ENCODE measurements at places on chromosomes 6 and 20.

DNA sequence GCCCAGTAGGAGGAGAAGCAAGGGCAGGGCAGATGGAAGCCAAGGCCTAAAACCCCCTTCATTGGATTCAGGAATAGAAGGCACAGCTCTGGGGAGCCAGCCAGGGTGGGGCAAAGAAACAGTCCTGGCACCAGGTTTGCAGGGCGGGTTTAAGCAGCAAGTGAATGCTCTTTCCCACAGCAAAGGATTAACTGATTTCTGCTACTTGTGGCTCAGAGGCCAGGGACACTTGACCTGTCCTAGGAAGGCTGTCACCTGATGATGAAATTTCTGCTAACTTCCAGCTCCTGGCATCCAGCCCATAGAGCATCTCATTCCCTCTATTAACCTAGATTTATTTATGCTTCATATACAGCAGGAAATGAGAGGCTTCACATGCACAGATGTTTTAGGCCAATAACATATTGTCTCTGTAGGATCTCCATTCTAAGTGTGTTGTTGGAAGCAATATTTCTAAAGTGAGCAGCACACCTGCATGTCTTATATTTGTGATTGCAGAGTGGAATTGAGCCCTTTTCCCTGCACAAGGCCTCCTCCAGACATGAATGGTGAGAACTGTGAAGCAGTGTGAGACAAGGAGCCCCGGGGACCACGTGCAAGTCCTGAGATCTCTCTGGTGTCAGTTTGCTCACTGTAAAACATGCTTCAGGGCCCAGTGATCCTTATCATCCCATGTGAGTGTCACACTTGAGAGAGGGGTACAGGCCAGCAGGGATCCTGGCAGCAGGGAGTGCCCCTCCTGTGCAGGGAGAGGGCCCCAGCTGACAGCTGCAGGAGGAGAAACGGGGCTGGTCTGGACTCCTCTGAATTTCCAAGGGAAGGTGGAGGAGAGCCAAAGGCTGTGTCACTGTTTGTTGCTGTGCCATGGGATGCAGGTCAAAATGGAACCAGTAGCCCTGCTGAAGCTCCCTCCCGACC lies 41.1 kb upstream of the CST5 start:
- DNase-seq = no peak

DNA sequence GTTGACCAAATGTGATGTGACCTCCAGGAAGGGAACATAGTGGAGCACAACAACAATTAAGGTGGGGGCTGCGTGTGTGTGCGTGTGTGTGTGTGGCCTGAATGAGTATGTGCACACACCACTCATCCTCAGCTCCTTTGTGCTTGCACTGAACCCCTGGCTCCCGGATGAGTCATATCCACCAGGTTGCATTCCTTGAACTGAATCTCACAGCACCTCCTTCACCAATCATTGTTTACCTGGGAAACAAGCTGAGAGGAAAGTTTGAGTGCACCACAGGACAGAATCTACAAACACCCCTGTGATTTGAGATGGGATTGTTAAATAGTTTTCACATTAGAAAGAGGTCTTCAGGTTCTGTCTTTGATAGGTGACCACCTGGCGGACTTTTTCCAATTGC lies 33.7 kb upstream of the GPR6 start:
- no peak for DNase-seq

GRCh38 chr20:32598606-32599005 lies 13.5 kb upstream of the NOL4L start:
- DNase-seq = no peak

GRCh38 chr20:49797344-49797615 lies 15.3 kb upstream of the SLC9A8 start:
- DNase-seq = no peak
